ENCODE measurements at places on chromosomes 7 and 10.

DNA sequence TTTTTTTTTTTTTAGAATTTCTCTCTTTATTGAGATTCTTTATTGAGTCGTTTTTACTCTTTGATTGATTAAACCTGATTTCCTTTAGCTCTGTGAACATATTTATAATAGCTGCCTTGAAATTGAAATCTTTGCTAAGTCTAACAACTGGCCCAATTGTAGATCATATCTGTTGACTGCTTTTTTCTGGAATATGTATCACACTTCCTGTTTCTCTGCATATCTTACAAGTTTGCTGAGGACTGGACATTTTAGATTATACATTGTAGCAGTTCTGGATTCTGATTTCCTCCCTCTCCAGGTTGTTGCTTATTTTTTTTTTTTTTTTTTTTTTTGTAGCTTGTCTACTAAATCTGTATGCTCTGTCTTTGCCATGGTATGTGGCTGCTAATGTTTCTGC lies 56.3 kb downstream of the PRKAR2B start:
- no peak for DNase-seq

GRCh38 chr7:37853468-37853867 lies 5.1 kb downstream of the NME8 start:
- DNase-seq: no peak

DNA sequence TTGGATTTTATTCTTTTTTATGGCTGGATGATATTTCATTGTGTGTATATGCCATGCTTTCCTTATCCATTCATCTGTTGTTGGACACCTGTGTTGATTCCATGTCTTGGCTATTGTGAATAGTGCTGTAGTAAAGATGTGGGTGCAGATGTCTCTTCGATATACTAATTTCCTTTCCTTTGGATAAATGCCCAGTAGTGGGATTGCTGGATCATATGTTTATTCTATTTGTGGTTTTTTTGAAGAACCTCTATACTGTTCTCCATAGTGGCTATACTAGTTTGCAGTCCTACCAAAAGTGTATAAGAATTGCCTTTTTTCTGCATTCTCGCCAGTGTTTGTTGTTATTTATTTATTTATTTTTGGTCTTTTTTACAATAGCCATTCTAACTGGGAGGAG lies 159.8 kb downstream of the WNT2 start:
- no peak for DNase-seq

DNA sequence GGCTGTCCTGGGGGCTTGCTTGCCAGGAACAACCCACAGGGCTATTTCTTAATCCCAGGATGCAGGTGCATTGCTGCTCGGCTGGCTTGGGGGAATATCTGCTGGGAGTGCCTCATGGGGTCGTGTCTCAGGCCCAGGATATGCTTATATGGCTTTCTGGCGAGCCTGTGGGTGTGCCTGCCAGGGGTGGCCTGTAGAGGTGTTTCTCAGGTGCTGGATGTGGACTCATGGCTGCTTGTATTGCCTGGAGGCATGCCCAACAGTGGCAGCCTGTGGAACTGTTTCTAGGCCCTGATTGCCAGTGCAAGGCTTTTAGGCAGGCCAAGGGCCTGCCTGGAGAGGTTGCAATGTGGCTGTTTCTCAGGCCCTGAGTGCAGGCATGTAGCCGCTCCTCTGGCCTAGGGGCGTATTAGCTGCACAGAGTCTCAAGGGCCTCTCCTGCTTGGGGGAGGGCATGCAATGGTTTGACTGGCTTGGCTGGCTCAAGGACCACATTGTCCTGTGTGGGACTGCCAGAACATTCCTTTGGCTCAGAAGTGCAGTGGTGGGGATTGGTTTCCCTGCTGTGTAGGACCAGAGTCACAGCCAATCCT lies 202.1 kb downstream of the ATRNL1 start:
- no peak for DNase-seq

GRCh38 chr10:50538555-50539398 lies 85.0 kb downstream of the SGMS1 start:
- no peak for DNase-seq

All from activated CD8-positive, alpha-beta memory T cell treated with anti-CD3 and anti-CD28 coated beads for 1 hour (primary cell).